ENCODE measurements at places on chromosomes 12 and 14.

DNA sequence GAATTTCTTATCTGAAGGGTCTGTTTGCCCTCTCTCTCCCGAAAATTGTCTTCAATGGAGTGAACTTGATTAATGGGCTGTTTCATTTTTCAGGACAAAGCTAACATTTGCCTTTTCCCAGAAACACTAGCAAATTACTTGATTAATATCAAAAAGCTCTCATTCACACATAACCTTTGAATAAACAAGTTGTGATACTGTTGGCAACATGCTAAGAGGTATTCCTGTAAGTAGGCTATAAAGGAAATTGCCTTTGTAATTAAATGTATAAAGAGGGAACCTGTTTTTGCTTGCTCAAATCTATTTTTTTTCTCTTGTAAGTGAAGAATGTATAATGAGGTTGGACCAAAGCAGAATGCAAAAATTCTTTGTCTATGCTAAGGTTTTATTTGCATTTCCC, 457.2 kb downstream of the TMTC2 start:
- DNase-seq, result no peak

DNA sequence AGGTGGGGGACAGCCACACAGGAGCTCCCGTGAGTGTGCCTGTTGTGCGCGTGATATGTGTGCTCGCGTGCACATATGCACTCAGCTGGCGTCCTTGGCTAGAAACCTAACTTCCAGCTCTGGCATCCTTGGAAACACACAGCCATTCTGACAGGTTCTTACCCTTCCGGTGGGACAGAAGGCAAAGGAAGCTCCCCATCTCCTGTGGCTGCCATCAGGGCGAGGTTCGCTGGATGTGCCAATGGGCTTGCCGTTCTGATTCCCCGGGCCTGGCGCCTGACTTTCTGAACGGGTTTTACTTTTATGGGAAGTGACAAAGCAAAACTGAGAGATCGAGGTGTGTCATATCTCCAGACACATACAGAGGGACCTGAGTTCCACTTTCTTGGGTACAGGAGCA, 124.7 kb downstream of the PAPOLA start:
- DNase-seq, result no peak

- DNase-seq, result no peak
Measured at GRCh38 chr12:44029194-44029593, 193.3 kb downstream of the TMEM117 start.

DNA sequence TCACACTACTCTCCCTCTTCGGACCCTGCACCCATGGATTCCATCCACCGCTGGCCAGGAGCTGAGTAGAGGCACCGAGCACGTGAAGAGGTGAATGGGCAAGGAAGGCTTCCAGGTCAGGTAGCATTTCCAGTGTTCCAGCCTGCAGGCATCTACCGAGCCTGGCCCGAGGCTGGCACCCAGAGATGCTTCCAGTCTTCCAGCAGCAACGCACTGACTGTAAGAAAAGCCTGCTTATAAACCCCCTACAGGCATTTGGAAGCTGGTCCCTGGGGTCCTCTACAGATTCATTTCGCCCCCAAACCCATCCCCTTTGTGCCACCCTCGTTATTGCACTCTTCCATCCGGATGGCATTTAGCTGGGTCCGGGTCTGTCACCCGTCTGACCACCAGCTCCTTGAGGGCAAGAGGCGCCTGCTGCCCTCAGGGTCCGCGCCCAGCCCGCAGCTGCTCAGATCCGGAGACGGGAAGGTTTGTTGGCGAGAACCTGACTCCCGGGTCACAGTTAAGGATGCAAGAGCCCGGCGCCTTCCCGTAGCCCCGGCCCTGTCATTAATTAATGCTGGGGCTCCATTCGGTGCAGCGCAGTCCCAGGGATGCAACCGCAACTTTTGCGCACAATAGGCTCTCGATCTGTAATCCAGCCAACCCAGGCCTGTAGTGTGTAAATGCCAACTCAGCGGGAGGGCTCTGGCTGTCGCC, 614 bp upstream of the MARK3 start:
- DNase-seq, result no peak

- no peak for DNase-seq
Measured at GRCh38 chr14:53367644-53368026, 214.5 kb upstream of the DDHD1 start.

GRCh38 chr12:44015333-44015941, 179.6 kb downstream of the TMEM117 start:
- no peak for DNase-seq

DNA sequence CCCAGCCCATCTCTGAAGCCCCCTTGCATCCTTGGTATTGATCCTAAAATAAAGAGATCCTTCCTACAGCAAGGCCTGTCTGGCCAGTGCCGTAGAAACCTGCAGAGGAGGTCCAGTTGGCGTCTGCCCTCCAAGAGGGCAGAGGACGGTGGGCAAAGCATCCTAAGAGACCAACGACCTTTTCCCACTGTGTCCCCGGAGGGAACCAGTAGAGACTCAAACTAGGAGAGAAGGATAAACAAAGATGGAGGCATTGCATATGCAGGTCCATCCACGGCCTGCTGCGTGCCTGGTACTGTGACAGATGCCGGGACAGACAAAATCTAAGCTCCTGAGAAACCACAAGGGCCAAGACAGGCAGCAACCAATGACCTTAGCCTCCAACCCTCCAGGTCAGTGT, 3.8 kb downstream of the NCKAP5L start:
- no peak for DNase-seq

GRCh38 chr12:109147954-109148353, 31.6 kb downstream of the ACACB start:
- DNase-seq, result no peak

DNA sequence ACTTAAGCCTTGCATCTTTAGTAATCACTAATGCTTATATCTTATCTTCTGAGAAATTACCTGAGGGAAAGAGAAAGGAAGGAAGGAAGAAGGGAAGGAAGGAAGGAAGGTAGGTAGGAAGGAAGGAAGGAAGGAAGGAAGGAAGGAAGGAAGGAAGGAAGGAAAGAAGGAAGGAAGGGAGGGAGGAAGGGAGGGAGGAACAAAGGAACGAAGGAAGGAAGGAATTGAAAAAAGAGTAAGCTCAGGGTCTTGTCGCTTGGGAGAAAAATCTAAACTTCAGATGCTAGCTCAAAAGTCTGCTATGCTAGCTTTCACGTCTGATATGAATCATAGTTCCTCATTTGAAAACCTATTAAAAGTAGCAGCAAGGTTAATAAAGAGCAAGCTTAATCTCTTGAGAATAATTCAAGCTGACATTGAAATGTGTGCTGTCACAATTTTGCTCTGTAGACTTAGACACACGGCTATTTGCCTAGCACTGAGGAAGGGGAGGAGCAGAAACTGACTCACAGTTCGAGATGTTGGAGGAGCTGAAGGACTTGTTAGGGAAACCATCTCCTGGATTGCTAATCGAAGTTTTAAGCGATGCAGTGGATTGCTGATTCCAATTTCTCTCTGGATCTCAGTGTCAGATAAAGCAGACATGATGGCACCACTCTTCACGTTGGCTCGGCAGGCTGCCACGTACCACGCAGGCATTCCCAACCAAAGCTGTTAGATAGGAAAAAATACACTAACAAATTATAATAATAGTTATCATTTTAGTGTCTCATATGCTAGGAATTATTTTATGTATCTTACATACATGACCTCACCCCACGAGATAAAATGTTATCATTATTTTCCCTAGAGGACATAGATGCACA, 216.7 kb downstream of the ACSS3 start:
- no peak for DNase-seq

GRCh38 chr12:6635375-6635855, 344 bp downstream of the LPAR5 start:
- peak; percentile 42 for DNase-seq

DNA sequence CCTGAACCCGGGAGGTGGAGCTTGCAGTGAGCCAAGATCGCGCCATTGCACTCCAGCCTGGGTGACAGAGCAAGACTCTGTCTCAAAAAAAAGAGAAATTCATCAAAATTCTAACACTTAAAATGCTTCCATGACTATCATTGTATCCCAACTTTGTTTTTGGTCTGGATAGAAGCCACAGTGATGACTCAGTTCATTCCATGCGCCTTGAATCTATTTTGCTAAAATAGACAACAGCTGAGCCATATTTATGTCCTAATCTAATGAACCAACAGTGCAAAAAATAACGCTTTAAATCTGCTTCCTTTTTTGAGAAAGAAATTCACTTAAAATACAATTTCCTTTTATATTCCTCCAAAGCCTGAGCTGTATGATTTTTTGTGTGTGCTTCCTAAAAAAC, 23.2 kb upstream of the BICD1 start:
- DNase-seq, result no peak

GRCh38 chr12:100520048-100520769, 46.5 kb downstream of the NR1H4 start:
- no peak for DNase-seq

GRCh38 chr12:106760184-106760531, 14.3 kb upstream of the RIC8B start:
- DNase-seq, result no peak

DNA sequence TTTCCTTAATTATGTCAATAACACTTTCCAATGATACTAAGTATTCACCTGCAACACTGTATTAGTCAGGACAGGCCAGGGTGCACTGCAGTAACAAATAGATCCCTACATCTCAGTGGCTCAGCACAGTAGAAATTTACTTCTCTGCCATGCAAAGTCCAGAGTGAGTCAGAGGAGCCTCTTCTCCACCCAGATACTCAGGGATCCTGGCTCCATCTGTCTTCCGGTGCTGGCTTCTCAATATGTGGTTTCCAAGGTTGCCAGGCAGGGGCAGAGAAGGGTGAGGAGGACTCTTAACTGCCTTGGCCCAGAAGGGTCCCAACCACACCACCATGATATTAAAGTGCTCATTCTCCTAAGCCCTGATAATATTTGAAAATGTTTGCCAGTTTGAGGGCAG, 47.8 kb downstream of the ADGRD1 start:
- DNase-seq, result no peak

- no peak for DNase-seq
Measured at GRCh38 chr12:97162173-97162572, 255.1 kb downstream of the NEDD1 start.

GRCh38 chr12:4954621-4955354, 45.1 kb downstream of the KCNA1 start:
- DNase-seq, result no peak

- no peak for DNase-seq
Measured at GRCh38 chr12:93055221-93055620, 126.1 kb upstream of the EEA1 start.

GRCh38 chr12:29086325-29087271, 62.5 kb upstream of the FAR2 start:
- DNase-seq, result no peak

DNA sequence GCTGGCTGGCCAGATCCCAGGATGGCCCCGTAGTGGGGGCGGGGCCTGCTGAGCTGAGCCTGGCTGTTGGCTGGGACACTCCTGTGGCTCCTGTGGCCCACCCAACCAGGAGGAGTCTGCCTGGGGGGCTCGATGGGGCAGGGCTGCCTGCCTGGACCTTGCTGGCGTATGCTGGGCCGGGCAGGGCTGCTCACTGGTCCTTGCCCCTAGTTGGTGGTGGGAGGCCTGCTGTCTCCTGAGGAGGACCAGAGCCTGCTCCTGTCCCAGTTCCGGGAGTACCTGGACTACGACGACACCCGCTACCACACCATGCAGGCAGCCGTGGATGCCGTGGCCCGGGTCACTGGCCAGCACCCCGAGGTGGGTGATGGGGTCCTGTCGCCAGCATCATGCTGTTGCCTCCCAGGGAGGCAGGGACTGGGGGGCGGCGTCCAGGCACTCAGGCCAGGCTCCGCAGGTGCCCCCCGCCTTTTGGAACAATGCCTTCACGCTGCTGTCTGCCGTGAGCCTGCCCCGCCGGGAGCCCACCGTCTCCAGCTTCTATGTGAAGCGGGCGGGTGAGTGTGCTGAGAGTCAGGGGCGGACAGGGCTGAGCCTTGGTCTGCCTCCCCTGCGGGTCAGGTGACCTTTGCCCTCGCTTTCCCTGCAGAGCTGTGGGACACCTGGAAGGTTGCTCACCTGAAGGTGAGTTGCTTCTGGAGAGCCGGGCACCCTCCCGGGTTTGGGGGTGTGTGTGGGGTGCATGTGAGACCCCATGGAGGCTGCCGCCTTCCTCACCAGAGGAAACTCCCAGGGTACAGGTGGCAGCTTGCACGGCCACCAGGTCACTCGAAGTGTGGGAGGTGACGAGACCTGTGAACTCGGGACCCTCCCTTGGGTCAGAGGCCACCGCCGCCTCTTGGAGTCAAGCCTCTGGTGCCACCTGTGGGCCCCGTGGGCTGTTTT, 3.4 kb downstream of the NOC4L start:
- no peak for DNase-seq

- DNase-seq, result no peak
Measured at GRCh38 chr12:4787965-4788364, 67.8 kb downstream of the GALNT8 start.

- DNase-seq, result no peak
Measured at GRCh38 chr12:50992819-50993218, 33.4 kb downstream of the SLC11A2 start.

DNA sequence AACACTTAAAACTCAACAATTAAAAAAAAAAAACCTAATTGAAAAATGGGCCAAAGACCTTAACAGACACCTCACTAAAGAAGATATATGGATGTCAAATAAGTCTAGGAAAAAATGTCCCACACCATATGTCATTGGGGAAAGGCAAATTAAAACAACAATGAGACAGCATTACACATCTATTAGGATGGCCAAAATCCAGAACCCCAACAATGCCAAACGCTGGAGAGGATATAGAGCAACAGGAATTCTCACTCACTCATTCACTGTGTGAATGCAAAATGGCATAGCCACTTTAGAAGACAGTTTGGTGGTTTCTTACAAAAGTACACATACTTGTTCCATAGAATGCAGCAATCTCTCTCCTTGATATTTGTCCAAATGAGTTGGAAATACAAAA, 173.7 kb downstream of the SLC25A21 start:
- DNase-seq, result no peak

DNA sequence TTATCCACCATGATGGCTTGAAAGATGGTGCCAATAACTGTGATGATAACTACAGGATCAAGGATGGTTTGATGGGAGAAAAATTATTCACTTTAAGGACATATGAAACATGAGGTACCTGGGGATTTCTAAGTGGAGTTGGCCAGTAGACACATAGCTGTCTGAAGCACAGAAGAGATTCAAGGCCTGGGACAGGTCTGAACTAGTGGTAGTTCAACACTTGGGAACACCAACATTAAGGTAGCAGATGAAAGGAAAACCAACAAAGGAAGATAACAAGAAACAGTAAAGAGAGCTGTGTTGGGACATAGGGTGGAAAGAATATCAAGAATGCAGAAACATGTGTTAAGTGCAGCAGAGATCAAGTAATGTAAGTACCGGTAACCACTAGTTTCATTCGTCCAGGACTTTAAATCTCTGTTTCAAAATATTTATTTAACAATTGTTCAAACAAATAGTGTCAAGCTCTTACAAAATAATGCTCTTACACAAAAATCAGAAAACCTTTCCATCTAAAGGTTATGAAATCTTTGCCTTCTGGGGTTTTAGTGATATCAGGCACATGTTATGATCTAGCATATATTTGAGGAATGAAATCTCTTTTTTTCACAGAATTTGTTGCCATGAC, 104.7 kb downstream of the ST8SIA1 start:
- no peak for DNase-seq

DNA sequence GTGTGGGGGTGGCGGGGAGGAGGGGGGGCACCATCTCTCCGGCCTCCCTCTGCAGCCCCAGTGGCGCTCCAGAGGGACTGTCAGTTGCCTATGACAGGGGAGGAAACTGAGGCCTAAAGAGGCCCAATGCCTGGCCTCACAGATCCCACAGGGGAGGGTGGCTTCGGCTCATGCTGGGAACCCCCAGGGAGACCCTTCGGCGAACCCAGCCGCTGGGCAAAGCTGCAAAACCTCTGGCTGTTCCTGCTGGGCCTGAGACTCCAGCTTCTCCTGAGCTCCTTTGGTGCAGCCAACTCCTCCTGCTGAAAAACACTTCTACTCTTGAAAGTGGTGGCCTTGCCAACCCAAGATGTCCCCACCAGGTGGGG, 170.1 kb upstream of the RTL1 start:
- no peak for DNase-seq

GRCh38 chr14:90676356-90676755, 139.9 kb downstream of the TTC7B start:
- no peak for DNase-seq

Measured in stimulated activated CD8-positive, alpha-beta memory T cell treated with anti-CD3 and anti-CD28 coated beads, Interleukin-7, amount 100 ng/mL, for 1 hour (primary cell).